ENCODE measurements at places on chromosomes 5 and 9. TPM values are rescaled to one million over a fixed set of nuclear protein-coding genes. Genes with fewer than 3 reads are reported as not detected.

The IL4 gene
- total RNA-seq: not detected

The MRPL41 gene
- total RNA-seq: 45.4 TPM

The SLC35D2 gene
- total RNA-seq: 21.3 TPM

The PCDHGB1 gene
- 5.1 TPM for total RNA-seq

The TAF11L8 gene
- total RNA-seq: not detected

The FAM78A gene
- 2.5 TPM for total RNA-seq

The SLC27A6 gene
- 12.6 TPM for total RNA-seq

The LRRC19 gene
- total RNA-seq: not detected

The DENND4C gene
- 146 TPM for total RNA-seq
